GM06990 (cell line): ENCODE measurements at places on chromosomes 3 and 15.
A peak's percentile ranks its signal among the peaks of the same experiment; 100 is the strongest.

DNA sequence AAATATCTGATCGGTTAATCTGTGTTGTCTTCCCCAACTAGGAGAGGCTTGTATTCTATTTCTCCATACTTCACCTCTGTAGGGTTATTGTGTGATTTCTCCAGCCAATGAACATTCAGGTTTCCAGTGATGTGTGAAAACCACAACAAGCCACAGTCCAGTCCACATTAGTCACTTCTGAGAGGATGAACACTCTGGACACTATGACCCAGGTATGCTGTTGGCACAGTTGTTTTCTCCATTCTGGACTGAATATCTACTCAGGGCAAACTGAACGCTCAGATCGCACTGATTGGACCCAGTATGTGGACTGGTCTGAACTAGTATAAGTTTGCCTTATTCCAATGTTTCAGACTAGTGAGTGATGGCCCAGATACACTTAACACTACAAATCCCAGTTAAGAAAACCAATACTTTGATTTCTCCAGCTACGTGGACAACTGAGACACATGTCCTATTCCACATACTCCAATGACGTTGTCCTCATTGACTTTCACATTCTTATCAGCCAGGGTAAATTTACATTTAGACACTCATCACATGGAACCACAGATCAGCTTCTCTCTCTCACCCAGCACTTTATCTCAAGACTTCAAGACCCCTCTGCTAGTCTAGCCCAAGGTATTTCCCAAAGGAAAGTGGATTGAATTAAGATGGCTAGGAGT lies 587.4 kb upstream of the SGO1 start:
- no peak for DNase-seq

DNA sequence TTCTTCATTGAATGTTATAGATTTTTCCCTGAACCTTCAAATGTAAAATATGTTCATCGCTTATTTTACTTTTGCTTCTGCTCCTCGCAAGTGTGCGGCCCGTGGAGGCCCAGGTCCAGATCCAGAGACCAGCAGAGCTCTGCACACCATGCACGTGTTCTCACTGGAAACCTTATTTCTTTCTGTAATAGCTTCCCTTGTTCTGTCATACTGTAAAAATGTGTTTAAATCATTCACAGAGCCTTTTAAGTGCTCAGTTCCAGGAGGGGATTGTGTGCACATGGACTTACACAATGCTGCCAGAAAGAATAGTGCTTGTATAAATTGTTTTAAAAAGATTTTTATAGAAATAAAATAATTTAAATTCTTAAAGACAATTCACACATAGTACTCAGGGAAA lies 359.3 kb downstream of the GABRG3 start:
- no peak for DNase-seq

DNA sequence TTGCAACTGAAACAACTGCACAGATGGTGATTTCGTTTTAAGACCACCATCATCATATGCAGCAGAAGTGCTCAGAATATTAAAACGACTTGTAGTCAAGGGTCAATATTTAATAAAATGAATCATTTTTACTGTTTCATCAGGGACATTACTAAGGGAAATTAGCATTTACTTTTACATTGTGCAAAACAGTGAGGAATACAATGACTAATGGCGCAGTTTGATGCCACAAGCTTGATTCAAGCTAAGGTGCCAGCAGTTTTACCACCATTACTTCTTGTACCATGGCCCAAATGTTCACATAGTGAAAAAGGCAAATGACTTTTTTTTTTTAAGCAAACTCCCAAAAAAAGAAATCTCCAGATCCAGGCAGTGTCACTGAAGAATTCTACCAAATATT lies 277.4 kb upstream of the CHRNA7 start:
- DNase-seq, result no peak

DNA sequence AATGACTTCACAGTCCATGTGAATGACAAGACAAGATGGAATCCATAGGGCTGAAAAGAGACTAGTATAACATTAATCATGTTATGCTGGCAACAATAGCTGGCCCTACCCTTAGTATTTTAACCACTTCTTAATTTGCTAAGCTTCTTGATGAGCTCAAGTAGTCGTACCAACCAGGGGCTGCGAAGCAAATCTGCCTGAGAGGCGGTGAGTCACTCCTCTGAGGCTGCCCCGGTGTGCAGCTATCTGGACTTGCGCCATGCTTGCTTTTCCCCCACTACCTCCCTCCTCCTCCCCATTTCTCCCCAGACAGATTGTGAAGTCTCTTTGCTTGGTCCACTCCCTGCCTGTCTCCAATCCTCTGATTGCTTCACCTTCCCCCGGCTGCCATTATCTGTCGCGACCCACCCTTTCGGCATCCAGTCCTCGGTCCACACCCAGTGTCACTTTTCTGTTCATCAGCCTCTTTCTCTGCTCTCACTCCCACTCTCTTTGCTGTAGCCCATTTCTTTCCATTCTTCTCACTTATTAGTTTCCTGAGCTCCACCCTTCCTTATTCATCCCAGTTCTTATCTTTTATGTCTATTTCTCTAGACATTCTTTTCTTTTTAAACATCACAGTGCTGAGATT lies 42.7 kb downstream of the DUT start:
- DNase-seq, result no peak

DNA sequence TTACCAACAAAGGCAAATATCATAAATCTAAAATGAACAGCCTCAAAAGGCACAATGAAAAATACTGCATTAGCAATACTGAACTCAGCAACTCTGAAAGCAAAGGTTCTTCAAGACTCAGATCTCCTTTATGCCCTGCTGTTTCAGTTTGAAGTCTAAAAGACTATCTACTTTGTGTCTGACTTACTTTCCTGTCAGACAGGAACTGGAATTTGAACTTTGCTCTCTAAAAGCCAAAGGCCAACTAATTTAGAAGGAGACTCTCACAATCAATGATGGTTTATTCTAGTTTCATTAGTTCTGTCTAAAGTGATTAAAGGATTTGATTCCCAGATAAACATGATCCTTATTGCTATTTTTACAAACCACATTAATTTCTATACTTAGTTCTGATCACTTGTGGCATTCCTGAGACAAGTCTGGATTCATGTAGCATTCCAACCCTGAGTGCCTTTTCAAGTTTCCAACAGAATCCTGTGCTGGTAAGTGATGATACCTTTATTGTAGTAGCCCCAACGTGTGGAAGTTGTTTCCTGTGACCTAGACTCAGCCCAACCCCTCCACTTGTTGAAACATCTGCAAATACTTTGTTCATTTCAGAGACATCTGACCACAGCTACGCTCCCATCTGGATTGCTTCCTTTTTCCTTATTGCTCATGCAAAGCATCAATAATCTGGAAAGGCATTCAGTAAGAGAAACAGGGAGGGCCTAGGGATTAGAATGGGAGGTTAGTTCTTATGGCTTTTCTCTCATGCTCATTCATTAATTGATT lies 14.9 kb upstream of the LEKR1 start:
- DNase-seq, result no peak

- no peak for DNase-seq
These were observed 72.6 kb upstream of the NSMCE3 start for GRCh38 chr15:29342201-29342600.

- no peak for DNase-seq
These were observed 202.7 kb upstream of the STRIT1 start for GRCh38 chr3:155496206-155496605.

DNA sequence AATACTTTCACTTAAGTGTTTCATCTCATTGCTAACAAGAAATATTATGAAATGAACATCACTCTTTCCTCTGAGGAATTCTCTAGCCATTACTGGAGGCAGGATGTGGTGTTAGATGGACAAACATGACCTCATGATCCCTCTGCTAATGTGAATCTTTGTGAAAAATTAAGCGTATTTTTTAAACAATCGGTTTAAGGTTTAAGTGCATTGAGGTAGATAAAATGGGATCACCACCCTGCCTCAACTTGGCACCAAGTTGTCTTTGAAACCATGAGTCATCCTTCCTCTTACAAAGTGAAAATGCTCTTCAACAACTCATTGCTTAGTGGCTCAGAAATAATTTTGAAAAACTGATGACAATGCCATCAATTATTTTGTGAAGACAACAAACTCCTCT lies 76.0 kb upstream of the DCBLD2 start:
- no peak for DNase-seq

GRCh38 chr3:168183774-168184173 lies 88.0 kb upstream of the GOLIM4 start:
- DNase-seq, result no peak

DNA sequence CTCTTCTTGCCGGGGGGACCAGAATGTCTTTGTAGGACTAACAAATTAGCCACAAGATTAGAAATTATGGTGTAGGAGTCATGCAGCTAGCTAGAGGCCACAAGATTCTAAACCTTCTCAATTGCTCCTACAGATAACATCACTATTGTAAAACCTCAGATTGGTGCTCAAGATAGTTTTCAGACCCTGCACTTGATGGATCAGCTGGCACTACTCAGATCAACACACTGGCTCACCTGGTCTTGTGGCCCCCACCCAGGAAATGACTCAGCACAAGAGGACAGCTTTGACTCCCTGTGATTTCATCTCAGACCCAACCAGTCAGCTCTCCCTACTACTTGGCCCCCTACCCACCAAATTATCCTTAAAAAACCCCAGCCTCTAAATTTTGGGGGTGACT lies 124.1 kb upstream of the RASGRP1 start:
- DNase-seq, result no peak

- DNase-seq, result no peak
These were observed 61.9 kb downstream of the CLDN1 start for GRCh38 chr3:190260301-190260700.

DNA sequence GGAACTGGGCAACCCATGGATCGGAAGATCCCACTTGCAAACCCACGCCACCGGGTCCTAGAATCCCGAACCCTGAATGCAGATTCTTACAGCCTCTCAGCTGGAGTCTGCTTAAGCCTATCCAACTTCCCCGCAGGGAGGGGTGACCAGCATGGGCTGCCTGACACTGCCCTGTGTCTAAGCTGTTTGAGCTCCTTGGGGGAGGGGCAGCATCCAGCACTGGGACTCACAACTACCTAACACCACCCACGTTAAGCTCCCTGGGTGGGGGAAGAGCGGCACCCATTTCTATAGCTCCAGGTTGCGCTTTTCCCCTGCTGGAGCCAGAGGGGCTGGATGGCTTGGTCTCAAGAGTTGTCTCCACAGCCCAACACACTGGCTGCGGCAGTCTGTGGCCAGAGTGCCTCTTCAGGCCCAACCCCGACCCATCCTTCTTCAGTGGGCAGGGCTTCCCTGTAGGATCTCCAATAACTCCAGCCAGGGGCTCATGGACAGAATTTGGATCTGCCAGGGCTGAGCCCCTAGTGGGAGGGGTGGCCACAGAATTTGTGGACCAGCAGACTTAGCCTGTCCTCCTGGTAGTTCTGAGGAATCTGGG lies 649.2 kb downstream of the TUSC7 start:
- DNase-seq, result no peak

DNA sequence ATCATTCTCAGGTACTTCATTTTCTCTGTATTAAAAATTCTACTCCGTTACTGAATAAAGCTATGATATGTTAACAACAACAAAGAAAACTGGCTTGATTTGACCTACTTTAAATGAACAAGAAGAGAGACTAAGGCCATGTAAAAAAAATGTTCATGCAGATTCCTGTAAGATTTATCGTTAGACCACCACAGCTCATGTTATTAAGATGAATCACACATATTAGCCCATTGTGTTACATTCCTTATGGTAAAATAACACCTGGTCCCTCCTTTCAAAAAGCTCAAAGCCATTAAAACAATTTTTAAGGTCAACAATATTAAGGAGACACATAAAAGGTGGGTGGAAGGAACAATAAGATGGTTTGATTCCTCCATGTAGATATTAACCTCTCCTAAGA lies 6.3 kb downstream of the THOC7 start:
- DNase-seq, result no peak

DNA sequence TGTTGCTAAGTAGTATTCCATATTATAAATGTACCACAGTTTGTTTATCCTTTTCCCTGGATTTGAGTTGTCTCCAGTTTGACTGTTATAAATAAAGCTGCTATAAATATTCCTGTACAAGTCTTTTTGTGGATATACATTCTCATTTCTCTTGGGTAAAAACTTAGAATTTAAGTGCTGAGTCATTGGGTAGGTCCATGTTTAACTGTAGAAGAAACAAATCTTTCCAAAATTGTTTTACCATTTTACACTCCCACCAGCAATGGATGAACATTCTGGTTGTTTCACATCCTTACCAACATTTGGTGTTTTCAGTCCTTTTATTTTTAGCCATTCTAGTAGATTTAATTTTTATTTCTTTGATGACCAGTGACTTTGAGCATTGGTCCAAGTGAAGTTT lies 74.0 kb upstream of the TNFAIP8L3 start:
- no peak for DNase-seq

GRCh38 chr3:143532091-143532490 lies 316.2 kb downstream of the SLC9A9 start:
- DNase-seq, result no peak

- no peak for DNase-seq
These were observed 7.6 kb downstream of the GDPGP1 start for GRCh38 chr15:90241343-90242192.

DNA sequence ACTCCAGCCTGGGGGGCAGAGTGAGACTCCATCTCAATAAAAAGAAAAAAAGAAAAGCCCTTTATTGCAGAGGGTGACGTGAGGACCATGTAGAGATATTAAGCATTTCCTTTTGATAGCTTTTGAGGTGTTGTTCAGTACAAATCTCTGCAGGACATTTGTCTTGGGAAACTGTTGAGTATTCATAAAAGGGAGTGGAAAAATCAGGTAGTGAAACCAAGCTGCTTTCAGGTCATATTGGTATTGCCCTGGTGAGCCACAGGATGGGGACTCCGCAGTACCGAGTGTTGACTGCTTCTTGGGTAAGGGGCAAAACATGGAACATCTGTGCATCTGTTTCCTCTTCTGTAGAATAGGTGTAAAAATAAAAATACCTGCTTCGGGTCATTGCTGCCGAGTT lies 9.9 kb downstream of the ITPR1 start:
- DNase-seq, result peak; percentile 33

- no peak for DNase-seq
These were observed 13.9 kb upstream of the TMPRSS7 start for GRCh38 chr3:112020674-112021085.

- DNase-seq, result no peak
These were observed 22.3 kb downstream of the FBLN2 start for GRCh38 chr3:13571264-13571663.

GRCh38 chr3:176005564-176005963 lies 1146.4 kb downstream of the NAALADL2 start:
- no peak for DNase-seq

GRCh38 chr3:98026425-98027084 lies 8.6 kb downstream of the GABRR3 start:
- no peak for DNase-seq

GRCh38 chr15:76309601-76310330 lies 1.5 kb downstream of the ETFA start:
- DNase-seq, result no peak

GRCh38 chr3:57989646-57990045 lies 18.6 kb upstream of the FLNB start:
- DNase-seq, result no peak

DNA sequence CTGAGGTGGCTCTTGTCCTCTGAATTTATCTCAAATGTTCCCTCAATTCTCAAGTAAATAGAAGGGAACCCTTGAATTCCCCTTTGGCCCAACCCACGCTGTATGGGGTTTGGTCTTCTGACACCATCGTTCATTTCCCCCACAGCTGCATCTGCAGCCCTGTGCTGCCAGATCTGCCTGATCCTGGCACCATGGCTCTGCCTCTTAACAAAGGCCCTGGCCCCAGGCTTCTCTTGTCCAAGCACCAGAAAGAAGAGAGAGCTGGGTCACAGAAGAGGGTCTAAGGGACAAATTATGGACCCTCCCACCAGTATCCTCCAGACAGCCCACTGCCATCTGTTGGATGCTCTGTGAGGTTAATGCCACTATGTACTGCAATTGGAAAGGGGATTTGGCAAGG lies 1.8 kb downstream of the MAP1A start:
- no peak for DNase-seq

- DNase-seq, result no peak
These were observed 68.0 kb upstream of the WNT7A start for GRCh38 chr3:13947912-13948311.
